ENCODE measurements at places on chromosomes 1 and 21. TPM values are rescaled to one million over a fixed set of nuclear protein-coding genes. Genes with fewer than 3 reads are reported as not detected.

ZYG11A gene
- total RNA-seq = 6.3 TPM

GRCh38 chr1:27548136-27548853 is 55.6 kb downstream of the AHDC1 start:
- no peak for DNase-seq

DNA sequence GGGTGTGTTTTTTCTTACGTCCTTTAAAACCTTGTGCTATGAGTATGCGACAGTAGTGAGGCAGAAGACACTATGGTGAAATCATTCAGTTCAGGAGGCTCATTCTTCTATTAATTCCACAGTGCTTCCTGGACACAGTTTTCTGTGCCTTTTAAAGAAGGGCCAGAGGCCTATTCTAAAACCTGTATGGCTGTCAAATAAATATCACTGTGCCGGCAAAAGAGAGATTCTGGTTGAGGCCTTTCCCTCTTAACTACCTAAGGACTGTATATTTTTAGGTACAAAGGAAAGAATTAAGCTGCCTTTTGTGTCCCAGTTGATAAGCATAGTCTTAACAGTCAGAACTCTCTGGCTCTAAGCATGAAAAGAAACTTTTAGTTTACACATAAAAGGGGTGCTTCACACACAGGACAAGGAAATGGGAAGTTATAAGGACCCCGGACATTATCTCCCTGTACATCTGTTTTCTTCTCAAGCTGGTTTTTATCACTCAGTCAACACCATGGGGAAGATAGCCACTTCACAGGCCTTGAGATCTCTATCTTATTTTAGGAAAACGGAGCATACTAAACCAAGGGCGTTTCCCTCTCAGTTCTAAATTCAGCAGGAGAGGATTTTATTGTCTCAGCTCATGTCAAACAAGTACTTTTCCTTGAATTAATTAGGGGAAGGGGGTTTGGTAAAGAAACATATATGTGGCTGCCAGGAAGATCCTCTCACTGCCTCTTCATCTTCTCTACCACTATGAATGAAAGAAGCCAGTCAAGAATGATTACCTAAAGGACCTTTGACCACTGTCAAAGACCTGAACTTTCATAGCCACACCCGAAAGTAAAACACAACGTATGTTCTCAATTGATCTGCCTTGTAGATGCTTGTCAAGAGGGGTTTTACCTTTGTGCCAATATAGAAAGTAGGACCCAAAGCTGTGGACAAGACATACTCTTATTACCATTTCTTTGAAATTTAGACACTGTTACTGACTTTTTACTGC is 71.4 kb upstream of the HSPA13 start:
- no peak for DNase-seq

GRCh38 chr1:167532375-167532774 is 14.0 kb upstream of the CD247 start:
- no peak for DNase-seq

GRCh38 chr1:40982721-40983120 is 3.2 kb downstream of the CTPS1 start:
- DNase-seq = no peak

- peak; percentile 62 for DNase-seq
Measured at GRCh38 chr1:107057197-107058133, 991 bp downstream of the PRMT6 start.

DNA sequence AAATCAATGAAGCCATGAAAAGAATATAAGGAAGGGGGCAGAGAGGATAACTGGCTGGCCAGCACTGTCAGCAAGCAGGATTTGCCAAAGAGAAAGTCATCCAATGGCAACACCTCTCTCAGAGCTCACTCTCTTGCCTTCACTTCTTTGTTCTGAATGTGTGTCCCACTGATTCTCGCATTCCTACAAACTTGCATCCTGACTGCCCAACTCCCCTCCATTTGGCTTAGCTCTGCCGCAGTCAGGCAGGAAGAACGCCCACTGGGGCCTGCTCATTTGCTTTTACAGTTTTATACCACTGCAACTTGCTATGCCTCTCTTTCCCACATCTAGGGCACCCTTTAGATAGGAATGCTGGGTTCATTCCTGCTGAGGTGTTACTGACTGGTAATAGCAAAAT is 364.2 kb upstream of the ST6GALNAC5 start:
- DNase-seq = no peak

GRCh38 chr1:234755449-234755863 is 145.5 kb upstream of the IRF2BP2 start:
- peak; percentile 57 for DNase-seq

- no peak for DNase-seq
Measured at GRCh38 chr1:110424699-110425611, 17.5 kb upstream of the LAMTOR5 start.

DNA sequence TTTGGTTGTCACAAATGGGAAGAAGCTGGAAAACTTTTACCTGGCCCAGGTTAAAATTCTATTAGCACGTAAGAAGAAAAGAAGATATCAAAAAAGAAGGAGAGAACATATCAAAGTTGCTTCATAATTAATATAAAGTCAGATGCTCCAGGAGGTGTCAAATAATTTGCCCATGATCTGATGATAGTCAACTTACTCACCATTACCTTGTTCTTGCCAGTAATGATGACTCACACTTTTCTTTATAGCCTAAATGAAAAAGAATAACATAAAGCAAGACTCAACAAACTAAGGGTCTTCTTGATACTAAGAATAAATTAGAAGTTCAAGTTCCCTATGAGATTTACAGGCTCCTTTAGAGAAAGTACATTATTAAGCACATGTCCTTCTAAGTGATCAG is 580.4 kb downstream of the TTLL7 start:
- DNase-seq = no peak

GRCh38 chr1:1541956-1542765 is 1.7 kb upstream of the TMEM240 start:
- DNase-seq = no peak

LHX8 gene
- total RNA-seq = 0.79 TPM

DNA sequence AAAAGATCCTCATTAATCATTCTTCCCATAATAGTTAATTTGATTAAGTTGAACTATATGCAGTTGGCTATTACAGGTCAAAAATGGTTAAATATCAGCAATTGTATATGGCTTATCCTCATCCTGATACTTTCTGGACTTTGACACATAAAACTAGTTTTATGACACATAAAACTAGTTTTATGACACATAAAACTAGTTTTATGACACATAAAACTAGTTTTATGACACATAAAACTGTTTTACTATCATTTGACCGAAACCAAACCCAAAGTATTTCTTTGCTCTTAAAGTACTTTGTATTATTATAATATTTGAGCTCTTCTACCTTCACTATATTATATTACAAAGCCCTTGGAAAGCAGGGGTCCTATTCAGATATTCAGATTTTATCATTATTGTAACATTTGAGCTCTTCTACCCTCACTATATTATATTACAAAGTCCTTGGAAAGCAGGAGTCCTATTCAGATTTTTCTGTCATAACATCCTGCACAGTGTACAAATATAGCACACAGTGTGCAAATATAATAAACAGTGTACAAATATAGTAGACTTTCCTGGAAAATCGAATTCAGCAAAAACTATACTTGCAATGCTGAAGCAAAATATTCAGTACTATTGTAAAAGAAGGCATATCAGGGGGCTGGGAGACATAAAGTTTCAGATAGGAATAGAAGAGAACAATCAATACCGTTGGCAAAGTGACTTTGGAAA is 53.0 kb downstream of the NVL start:
- DNase-seq = no peak

GRCh38 chr1:239735111-239735510 is 348.7 kb downstream of the CHRM3 start:
- DNase-seq = no peak

DNA sequence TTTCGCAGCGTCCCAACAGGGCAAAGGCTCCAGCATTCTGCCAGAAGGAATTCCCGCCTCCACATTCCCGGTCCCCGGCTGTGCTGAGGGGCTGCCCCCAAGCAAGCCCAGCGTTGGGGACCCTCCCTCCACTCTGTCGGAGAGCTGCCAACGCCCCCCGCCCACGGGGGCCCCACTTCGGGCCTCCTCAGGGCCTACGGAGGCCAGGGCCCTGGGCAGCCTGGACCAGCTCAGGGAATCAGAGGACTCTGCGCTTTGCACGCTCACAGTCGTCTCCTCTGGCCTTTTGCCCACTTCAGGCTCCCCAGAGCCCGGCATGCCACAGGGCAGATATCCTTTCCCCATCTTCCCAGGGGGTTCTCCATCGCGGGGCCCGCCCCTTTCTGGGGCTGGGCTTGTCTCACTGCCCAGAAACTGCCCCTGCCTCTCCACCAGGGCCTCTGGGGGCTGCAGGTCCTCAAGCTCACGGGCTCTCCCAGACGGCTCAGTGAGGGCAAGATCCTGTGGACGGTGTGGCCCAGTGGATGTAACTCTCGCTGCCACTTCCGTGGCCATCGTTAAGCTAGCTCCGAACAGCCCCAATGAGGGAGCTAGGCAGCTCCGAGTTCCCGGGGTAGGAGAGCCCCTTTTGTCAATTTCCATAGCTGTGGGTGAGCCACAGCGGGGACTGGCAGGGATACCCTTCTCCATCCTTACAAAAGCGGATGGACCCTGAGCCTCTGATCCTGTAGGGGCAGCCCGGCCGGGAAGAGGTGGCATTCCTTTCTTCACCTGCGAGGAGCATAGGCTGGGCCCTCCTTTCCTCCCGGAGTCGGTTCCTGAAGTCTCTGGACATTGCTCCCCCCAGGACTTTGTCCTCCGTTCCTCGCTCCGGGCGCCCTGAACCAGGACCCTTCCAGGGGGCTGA is 2.8 kb downstream of the ITPKB start:
- DNase-seq = no peak

- no peak for DNase-seq
Measured at GRCh38 chr1:154913273-154913672, 23.2 kb downstream of the PMVK start.

CENPF gene
- total RNA-seq = 64.5 TPM

GRCh38 chr1:43878440-43878839 is 55.2 kb upstream of the ARTN start:
- no peak for DNase-seq

LY9 gene
- not detected for total RNA-seq

- DNase-seq = no peak
Measured at GRCh38 chr1:31218705-31219104, 21.0 kb downstream of the NKAIN1 start.

GRCh38 chr21:27700974-27701614 is 734.2 kb upstream of the ADAMTS5 start:
- DNase-seq = peak; percentile 74

TLR5 gene
- 0.30 TPM for total RNA-seq

S100A7A gene
- total RNA-seq = not detected

GRCh38 chr1:58979086-58979485 is 195.2 kb upstream of the JUN start:
- no peak for DNase-seq

DNA sequence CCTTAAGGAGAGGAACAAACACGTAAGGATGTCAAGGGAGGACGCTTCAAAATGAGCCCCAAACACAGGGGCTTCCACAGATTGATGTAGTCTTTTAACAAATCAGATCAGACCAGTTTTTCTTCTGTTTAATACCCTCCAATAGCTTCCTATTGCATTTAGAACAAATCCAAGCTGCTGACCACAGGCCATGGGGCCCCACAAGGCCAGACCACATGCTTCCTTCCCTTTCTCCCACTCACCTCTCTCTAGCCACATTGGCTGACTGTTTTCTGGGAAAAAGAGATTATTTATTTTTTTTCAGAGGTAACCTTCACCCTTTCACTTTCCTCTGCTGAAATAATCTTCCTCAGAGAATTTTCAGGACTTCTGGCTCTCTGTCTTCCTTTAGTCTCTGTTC is 380.6 kb downstream of the SIPA1L2 start:
- DNase-seq = no peak

SGIP1 gene
- total RNA-seq = not detected

KRTAP13-2 gene
- total RNA-seq = not detected

GRCh38 chr1:228236744-228237143 is 28.9 kb downstream of the OBSCN start:
- DNase-seq = peak; percentile 21

DUSP10 gene
- 5.8 TPM for total RNA-seq

GRCh38 chr1:225143001-225143400 is 213.5 kb downstream of the DNAH14 start:
- no peak for DNase-seq

SLC25A34 gene
- total RNA-seq = not detected

DNA sequence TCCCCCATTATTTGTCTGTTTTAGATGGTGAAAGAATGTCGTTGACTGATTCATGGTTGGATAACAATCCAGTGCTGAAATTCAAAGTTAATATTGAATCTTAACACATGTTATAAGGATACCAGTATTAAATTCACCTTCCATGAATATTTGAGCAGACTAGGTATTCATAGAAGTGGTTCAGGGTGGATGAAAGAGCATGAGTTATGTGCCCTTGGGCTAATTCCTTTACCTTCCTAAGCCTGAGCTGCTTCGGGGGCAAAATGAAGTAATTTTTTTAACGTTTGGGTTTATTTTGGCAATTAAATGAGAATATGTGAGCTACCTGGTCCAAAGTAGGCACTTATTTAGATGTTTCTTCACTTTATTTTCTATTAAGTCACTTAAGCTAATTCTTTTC is 2.7 kb upstream of the PLPPR5 start:
- no peak for DNase-seq

DNA sequence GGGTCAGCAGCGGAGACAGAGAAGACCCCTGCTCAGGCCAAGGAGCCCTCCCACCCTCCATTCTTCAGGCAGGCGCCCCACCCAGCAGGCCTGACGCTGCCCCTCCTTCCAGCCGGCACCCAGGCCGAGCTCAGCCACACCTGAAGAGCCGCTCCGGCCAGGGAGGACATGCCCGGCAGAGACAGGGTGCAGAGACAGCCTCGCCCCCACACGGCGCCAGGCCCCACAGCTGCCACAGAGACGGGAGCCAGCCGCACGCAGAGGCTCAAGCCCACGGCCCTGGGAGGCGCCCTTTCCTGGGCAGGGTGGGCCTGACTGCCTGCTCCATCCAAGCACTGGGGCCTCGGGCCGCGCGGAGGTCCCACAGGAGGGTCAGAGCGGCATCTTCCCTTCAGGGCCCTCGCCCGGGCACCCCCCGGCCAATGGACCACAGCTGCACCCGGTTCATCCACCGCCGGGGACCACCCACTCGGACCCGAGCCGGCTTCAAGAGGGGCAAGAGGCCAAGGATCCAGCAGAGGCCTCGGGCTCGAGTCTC is 5.2 kb downstream of the TTLL10 start:
- no peak for DNase-seq

DNA sequence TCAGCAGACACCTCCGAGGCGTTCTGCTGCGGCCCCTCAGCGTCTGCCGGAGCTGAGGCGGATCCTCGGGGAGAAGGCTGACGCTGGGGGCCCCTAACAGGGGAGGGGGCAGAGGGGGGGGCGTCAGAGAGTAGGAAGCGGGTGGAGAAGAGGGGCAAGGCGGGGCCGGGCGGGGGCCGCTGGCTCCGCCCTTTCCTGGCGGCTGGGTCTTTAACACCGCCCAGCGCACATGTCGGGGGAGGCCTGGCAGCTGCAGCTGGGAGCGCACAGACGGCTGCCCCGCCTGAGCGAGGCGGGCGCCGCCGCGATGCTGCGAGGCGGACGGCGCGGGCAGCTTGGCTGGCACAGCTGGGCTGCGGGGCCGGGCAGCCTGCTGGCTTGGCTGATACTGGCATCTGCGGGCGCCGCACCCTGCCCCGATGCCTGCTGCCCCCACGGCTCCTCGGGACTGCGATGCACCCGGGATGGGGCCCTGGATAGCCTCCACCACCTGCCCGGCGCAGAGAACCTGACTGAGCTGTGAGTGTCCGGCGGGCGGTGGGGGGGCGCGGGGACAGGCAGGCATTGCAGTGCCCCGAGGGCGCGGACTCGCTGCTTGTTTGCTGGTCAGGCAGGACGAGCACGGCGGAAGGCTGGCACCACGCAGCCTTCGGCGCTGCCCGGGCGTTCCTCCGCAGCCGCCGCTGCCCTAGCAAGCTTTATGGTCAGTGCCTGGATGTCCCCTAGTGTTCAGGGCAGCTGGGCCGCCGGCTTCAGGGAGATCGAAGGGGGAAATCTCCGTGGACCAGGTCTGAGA is at the start of gene NTRK1:
TSS of gene NTRK1 (plus strand) at position 238 of the 796 bp plus-strand sequence. CDS start at position 308, 70 bp downstream.
- DNase-seq = peak; percentile 67

SAMSN1 gene
- not detected for total RNA-seq

EFCAB7 gene
- total RNA-seq = 2.5 TPM

FCAMR gene
- total RNA-seq = not detected

Measured in MG63 (cell line).